ENCODE measurements at places on chromosomes 13 and 19.

- DNase-seq = no peak
Measured at GRCh38 chr13:71169180-71169579, 697.8 kb downstream of the DACH1 start.

DNA sequence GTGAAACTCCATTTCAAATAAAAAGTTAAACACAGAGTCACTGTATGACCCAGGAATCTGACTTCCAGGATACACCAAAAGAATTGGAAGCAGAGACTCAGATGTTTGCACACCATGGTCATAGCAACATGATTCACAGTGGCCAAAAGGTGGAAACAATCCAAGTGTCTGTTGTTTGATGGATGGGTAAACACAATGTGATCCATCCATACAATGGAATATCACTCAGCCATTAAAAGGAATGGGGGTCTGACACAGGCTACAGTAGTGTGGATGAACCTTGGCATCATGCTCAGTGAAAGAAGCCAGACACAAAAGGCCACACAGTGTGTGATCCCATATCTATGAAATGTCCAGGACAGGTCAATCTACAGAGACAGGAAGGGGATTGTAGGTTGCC, 174.3 kb downstream of the PTPRS start:
- no peak for DNase-seq

DNA sequence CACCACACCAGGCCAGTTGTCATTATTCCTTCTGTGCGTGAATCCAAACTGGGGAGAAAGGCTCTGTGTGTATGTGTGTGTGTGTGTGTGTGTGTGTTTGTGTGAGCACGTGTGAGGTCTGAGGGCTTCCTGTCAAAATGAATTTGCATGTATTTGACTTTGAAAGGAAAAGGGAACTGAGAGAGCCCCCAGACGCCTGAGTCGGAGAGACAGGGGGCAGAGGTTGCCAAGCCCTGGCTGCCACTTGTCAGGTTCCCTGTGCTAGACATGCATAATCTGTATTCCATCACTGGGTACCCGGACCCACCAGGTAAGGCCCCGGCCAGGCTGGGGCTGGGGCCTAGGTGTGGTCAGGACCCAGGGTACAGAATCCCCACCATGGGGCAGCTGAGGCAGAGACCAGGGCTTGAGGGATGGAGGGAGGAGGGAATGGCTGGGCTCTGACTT, at the start of gene CLEC17A:
CLEC17A (plus strand) TSS at position 191 of the 447 bp plus-strand sequence; CDS start at position 268, 77 bp downstream.
- no peak for DNase-seq

- no peak for DNase-seq
Measured at GRCh38 chr13:102240110-102240509, 161.7 kb downstream of the FGF14 start.

- DNase-seq = peak; percentile 10
Measured at GRCh38 chr19:16222806-16223205, 25.1 kb downstream of the AP1M1 start.

- no peak for DNase-seq
Measured at GRCh38 chr13:51797664-51798488, 6.1 kb downstream of the DHRS12 start.

- no peak for DNase-seq
Measured at GRCh38 chr13:48234566-48235340, 1.7 kb downstream of the ITM2B start.

DNA sequence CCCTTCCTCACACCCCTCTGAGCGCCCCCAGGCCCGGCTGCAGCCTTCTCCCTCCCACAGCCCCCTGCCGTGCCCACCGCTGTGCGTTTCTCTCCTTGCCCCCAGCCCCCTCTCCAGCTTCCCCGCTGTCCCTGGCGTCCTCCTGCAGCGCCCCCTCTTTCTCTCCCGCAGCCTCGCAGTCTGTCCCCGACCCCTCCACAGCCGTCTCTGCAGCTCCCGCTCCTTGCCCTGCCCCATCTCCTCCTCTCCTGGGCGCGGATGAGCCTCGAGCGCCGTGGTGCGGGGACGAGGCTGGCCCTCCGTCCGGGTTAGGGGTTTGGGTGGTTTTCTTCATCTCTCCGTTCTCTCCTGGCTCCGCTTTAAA, 1.1 kb downstream of the KMT5C start:
- DNase-seq = no peak

GRCh38 chr19:12695997-12696365, 450 bp downstream of the FBXW9 start:
- DNase-seq = no peak

GRCh38 chr19:7504684-7505083, 11.2 kb upstream of the ZNF358 start:
- DNase-seq = no peak
